Cerebellum (tissue), 4 donors: ENCODE measurements at places on chromosomes 7 and 10.
A peak's percentile ranks its signal among the peaks of the same experiment; 100 is the strongest.

GRCh38 chr7:80463272-80463920 lies 48.5 kb downstream of the GNAT3 start:
- DNase-seq, result no peak

GRCh38 chr10:34157501-34157900 lies 657.6 kb downstream of the PARD3 start:
- no peak for DNase-seq

DNA sequence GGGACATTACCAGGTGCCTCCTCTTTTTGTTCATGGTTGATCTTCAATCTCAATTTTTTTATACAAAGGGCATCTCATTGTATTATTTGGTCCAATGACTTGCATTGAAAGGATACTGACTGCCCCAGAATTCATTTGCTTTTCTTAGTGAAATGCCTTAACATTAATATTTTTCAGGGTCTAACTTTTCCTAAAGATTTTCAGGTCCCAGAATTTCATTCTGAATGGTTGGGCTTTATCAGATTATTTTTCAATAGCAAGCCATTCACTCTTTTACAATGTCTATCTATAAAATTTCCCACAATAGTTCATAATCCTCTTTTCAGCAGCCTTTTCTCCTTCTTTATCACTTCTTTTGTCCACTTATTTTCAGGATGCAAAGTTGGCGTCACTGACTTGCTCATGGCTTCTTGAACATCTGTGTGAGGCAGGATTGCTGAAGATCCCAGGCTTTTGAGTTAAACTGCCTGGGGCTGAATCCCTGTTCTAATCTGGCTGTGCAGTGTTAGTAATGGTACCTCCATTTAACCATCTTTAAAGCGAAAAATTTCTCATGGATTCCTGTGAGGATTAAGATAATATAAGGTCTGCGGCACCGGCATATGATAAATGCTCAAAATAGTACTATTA lies 131.7 kb upstream of the HDAC9 start:
- no peak for DNase-seq

DNA sequence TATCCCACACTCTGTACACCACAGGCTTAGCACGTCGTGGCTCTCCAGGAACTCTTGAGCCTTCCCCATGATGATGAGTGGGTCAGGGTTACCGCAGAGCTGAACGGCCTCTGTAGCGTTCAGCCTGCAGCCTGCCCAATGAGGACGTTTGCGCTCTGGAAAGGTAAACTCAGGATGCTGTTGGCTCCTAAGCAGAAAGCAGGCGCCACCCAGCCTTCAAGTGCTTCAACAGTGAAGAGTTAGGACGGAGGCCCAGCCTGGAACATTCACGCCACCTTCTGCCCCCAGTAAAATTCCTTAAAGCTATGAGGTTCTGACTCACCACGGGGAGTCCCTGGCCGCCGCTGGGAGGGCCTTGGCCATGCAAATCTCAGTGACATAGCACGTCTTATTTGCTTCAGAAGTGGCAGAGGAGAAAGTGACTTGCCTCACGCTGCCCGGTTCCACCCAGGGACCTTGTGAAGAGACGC lies 161.5 kb upstream of the SH2B2 start:
- DNase-seq, result peak; percentile 44

DNA sequence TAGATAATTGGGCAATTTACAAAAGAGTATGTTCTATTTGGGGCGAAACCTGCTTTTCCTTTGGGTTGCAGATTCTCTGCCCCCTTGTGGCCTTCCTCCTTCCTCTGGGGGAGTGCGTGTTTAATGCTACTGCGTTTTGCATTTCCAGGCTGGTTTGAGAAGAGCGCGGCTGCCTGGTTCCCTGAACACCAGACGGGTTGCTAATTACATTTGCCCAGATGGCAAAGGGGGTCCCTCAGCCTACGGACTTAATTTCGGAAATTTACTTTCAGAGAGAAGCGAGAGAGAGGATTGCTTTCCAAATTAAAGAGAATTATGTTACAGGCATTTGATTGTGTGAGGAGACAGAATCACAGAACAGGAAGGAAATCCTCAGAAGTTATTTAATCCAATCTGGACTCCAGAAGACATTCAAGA lies 91.9 kb upstream of the JAZF1 start:
- peak; percentile 40 for DNase-seq
